K562 (cell line): ENCODE measurements at places on chromosomes 12 and 14. TPM values are rescaled to one million over a fixed set of nuclear protein-coding genes. Genes with fewer than 3 reads are reported as not detected.

- no peak for DNase-seq
Observed at GRCh38 chr14:58690801-58691516, 53.2 kb downstream of the DACT1 start.

DNA sequence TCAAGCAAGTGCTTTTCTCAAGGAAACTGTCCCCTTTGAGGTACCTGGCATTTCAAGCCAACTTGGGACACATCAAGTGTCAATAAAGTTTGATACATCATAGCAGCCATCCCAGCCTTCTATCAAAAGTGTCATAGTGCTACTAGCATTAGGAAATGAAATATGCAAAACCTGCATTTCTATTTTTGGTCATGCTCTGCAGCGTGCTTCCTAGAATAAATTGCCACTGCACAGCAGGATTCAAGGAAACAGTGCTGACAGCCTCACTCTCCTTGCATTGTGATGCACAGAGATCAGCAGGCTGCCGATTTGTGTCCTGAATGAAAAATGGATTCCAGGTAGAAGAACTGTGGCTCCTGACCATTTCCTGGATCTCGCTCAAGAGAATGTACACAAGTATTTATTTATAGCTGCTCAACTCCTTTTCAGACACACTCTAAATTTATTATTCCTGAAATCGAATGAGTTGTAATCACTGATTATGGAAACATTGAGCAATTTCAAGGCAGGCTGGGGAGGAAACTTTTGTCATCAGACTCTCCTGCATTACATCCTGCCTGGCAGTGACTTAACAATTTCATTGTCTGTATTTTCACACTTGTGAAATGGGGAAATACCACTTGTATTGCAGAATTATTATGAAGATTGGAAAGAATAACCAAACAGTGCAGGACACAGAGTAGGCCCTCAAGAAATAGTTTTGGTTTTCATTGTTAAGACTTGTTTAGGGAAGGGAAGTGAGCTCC is 120.9 kb downstream of the SLC38A6 start:
- DNase-seq: no peak

GRCh38 chr12:68113644-68114043 is 45.9 kb downstream of the IFNG start:
- DNase-seq: no peak

- DNase-seq: no peak
Observed at GRCh38 chr14:55332654-55333570, 61.7 kb downstream of the FBXO34 start.

DNA sequence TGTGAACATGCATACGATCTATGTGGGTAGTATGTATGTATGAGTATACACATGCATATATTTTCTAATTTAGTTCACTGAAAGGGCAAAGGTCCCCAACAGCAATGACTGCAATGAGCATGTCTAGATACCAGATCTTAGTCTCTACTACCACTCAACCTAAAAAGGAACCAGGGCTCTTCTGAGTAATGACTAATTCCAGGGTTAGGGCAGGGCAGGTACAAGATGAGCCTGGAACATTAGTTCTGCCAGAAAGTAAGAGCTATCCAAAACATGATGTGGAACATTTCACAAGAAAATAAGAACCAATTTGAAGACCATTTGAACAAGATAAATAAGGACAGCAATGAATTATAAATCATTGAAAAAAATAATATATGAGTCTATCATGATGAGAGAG is 91.3 kb upstream of the PDZRN4 start:
- no peak for DNase-seq

Gene PIP4P1
- 15.1 and 20.9 TPM in 2 replicates for total RNA-seq
